Endodermal cell (in vitro differentiated cells): ENCODE measurements at places on chromosomes 3 and 15.

DNA sequence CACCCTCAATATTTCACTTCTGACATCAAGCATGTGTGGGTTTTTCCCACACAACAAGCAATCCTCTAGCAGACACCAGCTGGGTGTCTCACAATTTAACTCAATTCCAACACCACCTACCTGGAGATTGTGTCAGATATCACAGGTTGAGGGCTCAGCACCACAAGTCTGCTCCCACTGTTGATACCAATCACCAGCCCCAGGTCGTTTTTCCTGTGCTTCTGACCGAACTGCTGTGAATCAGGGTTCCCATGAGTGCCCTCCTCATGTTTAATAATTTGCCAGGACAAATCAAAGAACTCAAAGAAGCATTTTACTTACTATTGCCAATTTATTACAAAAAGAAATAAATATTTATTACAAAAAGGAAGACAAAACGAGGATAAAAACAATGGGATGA, 25.0 kb upstream of the PRR20G start:
- no peak for DNase-seq

GRCh38 chr15:40398413-40398873, 7.2 kb upstream of the IVD start:
- DNase-seq: no peak

DNA sequence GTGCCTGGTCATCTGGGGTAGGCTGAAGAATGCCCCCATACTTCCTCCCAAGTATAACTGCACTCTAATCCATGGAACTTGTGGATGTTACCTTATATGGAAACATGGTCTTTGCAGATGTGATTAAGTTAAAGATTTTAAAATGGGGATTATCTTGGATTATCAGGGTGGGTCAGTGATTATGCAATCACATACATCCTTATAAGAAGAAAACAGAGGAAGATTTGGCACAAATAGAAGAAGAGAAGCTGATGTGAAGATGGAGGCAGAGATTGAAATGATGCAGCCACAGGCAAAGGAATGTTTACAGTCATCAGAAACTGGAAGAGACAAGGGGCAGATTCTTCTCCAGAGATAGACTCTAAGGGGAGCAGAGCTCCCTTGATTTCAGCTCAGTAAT, 1.8 kb upstream of the MRPS22 start:
- DNase-seq: no peak

DNA sequence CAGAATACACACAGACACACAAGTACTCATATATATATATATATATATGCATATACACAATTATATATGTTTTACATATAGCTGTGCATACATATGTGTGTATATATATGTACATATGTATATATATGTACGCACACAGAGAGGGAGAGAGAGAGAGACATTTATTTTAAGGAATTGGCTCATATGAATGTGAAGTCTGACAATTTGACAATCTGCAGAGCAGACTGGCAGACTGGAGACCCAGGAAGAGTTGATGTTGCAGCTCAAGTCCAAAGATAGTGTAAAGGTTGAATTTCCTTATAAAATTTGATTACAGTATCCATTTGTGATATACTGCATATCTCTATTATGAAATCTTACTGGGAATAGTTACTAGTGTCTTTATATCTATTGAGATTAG, 1330.3 kb upstream of the CADM2 start:
- no peak for DNase-seq

DNA sequence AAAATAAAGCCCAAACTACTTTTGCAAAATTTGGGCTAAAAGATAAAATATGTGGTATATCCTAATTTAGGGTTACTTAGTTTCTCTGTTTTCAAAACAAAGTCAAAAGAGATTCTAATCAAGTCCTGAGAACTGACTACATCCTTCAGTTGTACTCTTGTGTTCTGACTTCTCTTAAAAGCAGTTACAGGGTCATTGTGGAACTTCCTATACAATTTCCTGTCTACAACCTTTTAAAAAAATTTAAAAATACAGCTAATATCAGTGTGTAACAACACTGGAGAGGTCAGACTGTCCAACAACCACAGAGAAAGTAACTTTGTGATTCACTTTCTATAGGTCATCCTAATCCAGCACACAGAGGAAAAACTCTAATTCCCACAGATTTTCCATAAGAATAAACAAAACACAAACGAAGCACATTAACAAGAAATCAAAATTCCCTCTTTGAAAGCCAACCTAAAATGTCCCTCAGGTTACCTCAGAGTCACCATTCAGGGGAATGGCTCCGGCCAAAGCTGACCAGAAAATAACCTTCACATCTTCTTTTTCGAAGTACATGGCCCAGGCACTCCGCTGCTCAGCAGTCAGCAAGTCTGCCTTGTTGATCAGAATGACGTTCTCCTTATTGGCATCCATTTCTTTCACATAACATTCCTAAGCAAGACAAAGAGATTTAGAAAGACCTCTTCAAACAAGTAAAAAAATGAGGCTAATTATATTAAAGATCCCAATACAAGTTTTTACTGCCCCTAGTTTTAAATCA, 13.3 kb downstream of the LSG1 start:
- DNase-seq: no peak

DNA sequence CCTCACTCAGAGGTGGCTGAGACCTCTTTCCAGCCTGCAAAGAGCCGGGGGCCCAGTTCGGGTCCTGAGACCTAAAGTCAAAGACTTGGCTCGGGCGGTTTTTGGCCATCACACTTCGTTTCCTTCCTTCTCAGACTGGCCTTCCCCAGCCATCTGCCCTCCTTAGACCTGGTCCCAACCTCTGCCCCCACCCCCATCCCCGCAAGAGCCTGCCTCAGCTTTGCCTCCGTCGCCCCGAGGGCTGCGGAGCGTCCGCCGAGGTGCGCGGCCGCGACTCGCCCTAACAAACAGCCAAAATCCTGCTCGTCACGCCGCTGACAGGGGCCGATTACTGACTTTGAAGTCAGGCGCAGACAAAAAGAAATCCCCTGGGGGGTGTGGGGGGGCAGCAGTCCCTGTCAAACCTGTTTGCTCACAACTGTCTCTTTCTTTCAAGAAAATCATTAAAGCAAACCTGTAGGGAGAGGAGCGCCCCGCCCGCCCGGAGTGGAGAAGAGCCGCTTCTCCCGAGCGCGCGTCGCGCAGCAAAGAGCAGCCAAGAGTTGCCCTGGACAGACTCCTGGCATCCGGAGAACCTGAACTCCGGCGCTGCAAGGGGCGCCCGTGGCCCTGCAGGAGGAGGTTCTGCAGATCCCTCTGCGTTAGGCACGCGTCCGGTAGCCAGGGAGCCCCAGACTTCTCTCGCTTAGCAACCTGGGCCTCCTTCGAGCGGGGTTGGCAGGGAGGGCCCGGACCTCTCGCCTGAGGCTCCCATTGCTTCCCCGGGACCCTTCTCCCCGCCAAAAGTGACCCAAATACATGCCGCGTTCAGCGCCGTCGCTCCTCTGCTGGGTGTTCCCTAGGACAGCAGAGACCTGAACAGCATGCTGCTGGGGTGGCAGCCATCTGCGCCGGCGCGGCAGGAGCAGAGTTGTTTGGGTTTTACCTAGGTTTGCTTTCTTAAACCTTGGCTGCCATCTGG, 4.5 kb downstream of the SOX14 start:
- peak; percentile 86 for DNase-seq

GRCh38 chr3:37935756-37936666, 54.6 kb upstream of the VILL start:
- peak; percentile 56 for DNase-seq

GRCh38 chr3:141070727-141071357, 19.7 kb downstream of the SPSB4 start:
- peak; percentile 97 for DNase-seq

DNA sequence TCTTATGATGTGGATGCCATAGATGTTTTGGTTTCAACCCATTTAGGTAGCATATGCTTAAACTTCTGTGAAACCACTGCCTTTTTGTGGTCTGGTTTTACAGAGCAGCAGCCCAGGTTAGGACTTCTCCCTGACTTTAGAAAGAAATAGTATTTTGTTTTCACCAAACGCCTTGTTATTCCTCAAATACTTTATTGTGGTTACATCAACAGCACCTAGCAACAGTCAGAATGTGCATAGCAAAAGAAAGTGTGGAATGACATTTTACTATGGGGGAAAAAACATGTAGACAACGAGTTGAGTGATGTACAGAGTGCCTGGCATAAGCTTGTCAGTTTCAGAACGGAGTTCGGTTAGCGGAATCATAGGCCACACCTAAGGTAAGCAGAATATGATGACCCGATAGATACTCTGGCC, 159.2 kb downstream of the TPRG1 start:
- no peak for DNase-seq
